ENCODE measurements at places on chromosomes 3 and 15. TPM values are rescaled to one million over a fixed set of nuclear protein-coding genes. Genes with fewer than 3 reads are reported as not detected.

TIGIT gene
- polyA plus RNA-seq: not detected

DNAJC19 gene
- polyA plus RNA-seq: 140 TPM

PARP15 gene
- 0.21 TPM for polyA plus RNA-seq

ATP13A4 gene
- polyA plus RNA-seq: not detected

ZNF445 gene
- polyA plus RNA-seq: 4.9 TPM

THPO gene
- 0.19 TPM for polyA plus RNA-seq

FGF7 gene
- 24.9 TPM for polyA plus RNA-seq

CADPS gene
- 4.2 TPM for polyA plus RNA-seq

GPR87 gene
- not detected for polyA plus RNA-seq

CCR4 gene
- polyA plus RNA-seq: 0.01 TPM

PLSCR1 gene
- polyA plus RNA-seq: 6.9 TPM

SLC28A1 gene
- polyA plus RNA-seq: 0.17 TPM

TMC3 gene
- not detected for polyA plus RNA-seq

TM4SF18 gene
- polyA plus RNA-seq: 4.5 TPM

CD200R1 gene
- polyA plus RNA-seq: 0.08 TPM

TIPIN gene
- polyA plus RNA-seq: 5.9 TPM

FMN1 gene
- 0.91 TPM for polyA plus RNA-seq

VPS18 gene
- polyA plus RNA-seq: 14.7 TPM

DGKG gene
- 9.0 TPM for polyA plus RNA-seq

CLDN11 gene
- polyA plus RNA-seq: 2.2 TPM

DET1 gene
- polyA plus RNA-seq: 3.2 TPM

ANKRD63 gene
- not detected for polyA plus RNA-seq

IFRD2 gene
- polyA plus RNA-seq: 106 TPM

All from heart left ventricle (tissue), 16 donors.